Non-pigmented ciliary epithelial cell (primary cell): ENCODE measurements at places on chromosomes 3 and 15.

- DNase-seq, result no peak
Observed at GRCh38 chr15:77160562-77161478, 89.9 kb upstream of the TSPAN3 start.

DNA sequence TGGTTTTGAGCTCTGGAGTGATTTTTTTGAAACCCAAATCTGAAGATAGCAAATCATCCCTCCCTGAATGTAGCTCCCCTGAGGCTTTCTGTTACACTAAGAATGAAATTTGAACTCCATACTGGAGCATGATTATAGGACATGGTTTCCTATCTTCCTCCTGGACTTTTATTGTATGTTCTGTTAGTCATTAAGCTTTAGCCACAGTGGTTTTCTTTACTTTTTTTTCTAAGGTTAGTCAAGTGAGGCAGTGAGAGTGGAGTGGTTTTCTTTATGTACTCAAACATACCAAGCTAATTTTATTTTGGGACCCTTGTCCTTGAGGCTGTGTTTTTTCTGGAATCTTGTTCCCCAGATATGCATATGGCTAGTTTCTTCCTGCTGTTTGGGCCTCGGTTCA, 55.2 kb upstream of the FRMD4B start:
- DNase-seq, result no peak

DNA sequence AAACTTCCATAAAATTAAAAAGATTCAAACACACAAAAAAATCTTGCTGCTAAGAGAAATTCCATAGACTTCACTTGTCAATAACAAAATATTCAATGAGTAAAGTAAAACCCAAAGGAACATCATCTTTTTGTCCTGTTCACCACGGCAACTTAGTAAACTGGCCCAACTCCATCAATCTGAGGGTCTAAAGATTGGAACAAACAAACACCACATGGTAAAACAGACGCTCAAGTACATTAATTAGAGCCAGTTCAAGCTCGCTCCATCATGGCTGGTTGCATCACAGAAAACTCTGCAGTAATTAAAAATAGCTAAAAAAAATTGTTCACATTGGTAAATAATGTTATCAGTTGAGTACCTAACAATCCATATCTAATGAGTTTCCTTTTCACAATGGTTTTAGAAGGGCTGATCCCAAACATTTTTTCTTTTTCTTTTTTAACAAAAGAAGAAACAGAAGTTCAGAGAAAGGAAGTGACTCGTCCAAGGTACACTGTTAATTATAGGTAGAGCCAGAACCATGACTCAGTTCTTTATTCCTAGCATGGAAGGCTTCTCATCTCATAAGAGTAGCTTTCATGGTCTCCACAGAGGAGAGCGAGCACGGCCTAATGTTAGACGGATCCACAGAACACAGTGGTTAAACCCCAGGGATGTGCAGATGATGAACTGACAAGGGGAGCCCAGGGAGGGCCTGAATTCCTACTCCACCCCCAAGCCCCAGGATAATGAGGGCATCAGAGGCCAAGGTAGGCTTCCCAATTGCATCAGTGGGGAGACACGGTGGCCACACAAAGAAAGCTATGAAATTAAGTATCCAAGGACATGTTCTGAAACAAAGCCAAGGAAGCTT, 79.2 kb upstream of the ARHGEF3 start:
- no peak for DNase-seq

DNA sequence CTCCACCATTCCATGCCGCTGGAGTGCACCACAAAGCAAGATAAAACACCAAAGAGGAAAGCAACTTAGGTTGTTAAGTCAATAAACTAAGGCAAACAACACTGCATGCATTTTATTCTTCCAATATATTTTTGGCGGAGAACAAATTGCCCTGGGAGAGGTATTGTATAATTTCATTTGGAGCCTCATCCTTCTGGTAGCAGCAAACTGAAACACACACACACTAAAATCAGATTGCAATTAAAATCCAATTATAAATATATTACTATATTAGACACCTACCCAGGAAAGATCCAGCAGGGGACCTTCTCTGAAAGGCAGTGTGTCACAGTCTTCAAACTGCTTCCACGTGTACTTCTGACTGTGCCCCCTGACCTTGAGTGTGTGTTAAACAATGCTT, 102.3 kb downstream of the RORA start:
- no peak for DNase-seq
